T-cell (primary cell): ENCODE measurements at places on chromosomes 12 and 14. TPM values are rescaled to one million over a fixed set of nuclear protein-coding genes. Genes with fewer than 3 reads are reported as not detected.
A peak's percentile ranks its signal among the peaks of the same experiment; 100 is the strongest.

DNA sequence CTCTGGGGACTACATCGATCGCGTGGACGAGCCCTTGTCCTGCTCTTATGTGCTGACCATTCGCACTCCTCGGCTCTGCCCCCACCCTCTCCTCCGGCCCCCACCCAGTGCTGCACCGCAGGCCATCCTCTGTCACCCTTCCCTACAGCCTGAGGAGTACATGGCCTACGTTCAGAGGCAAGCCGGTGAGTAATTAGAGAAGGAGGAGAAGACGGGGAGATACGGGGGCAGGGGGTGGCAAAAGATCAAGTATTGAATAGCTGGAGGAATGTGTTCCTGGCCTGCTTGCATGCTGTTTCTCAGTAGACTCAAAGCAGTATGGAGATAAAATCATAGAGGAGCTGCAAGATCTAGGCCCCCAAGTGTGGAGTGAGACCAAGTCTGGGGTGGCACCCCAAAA is 21.9 kb downstream of the OS9 start:
- no peak for DNase-seq
- peaks cover 73% of the 10 kb centered on the region for H3K36me3 ChIP-seq
- H3K27ac ChIP-seq, result no peak overlapping the region
- no peak overlapping the region for H3K4me3 ChIP-seq

DNA sequence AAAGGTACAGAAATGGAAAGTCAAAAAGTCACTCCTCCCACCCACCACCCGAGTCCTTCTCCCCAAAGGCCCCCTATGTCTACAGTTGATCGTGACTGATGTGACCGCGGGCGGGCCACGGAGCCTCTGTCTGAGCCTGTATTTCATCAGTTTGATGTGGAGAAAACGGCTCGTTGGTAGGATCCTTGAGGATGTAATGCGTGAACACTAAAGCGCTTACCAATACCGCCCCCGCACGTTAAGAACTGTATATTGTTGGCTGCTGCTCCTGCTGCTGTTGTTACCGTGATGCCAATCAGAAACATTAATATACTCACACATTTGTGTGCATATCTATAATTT is 24.6 kb upstream of the UBC start:
- peak overlapping the region; percentile 75 for H3K4me3 ChIP-seq
- no peaks in the 10 kb centered on the region for H3K36me3 ChIP-seq
- H3K27ac ChIP-seq, result peak overlapping the region; percentile 82
- H3K4me1 ChIP-seq, result peaks cover 24% of the 10 kb centered on the region
- no peaks in the 10 kb centered on the region for H3K27me3 ChIP-seq

GRCh38 chr14:104544362-104544961 is 35.1 kb upstream of the C14orf180 start:
- H3K36me3 ChIP-seq, result no peaks in the 10 kb centered on the region
- DNase-seq, result no peak
- no peaks in the 10 kb centered on the region for H3K4me1 ChIP-seq
- H3K27ac ChIP-seq, result no peak overlapping the region
- peaks cover 2% of the 10 kb centered on the region for H3K27me3 ChIP-seq

- no peak overlapping the region for H3K4me3 ChIP-seq
- H3K4me1 ChIP-seq, result peaks cover 2% of the 10 kb centered on the region
- no peaks in the 10 kb centered on the region for H3K36me3 ChIP-seq
- DNase-seq, result no peak
These were observed 3.5 kb upstream of the KSR2 start for GRCh38 chr12:117972301-117972700.

PIWIL1 gene
- not detected for total RNA-seq

PLEKHD1 gene
- total RNA-seq, result 0.40 TPM

IRAK3 gene
- total RNA-seq, result 0.82 TPM

SYT1 gene
- 0.09 TPM for total RNA-seq

- no peaks in the 10 kb centered on the region for H3K4me1 ChIP-seq
- H3K27me3 ChIP-seq, result no peaks in the 10 kb centered on the region
- no peaks in the 10 kb centered on the region for H3K36me3 ChIP-seq
- H3K4me3 ChIP-seq, result no peak overlapping the region
- H3K27ac ChIP-seq, result no peak overlapping the region
- DNase-seq, result no peak
These were observed 44.0 kb upstream of the MEG3 start for GRCh38 chr14:100781952-100782351.

DNA sequence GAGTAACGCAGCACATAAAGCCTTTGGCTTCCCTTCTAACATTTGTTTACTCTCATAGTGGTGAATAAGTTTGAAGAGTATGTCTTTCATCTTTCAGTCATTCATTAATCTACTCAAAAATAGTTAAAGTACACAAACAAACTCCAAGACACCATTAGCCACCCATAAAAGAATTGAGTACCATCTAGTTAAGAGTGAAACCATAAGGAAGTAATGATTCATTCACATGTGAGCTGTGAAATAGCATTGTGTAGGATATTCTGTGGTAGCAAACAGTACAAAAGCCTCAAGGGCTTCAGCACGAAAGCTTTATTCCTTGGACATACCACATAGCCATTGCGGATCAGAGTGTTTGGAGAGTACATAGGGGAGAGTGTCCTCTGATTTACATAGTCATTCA is 13.9 kb downstream of the SYT1 start:
- H3K27ac ChIP-seq, result no peak overlapping the region
- no peak overlapping the region for H3K4me3 ChIP-seq
- no peaks in the 10 kb centered on the region for H3K27me3 ChIP-seq
- H3K4me1 ChIP-seq, result no peaks in the 10 kb centered on the region
- no peaks in the 10 kb centered on the region for H3K36me3 ChIP-seq

TSHR gene
- 0.25 TPM for total RNA-seq

RPGRIP1 gene
- not detected for total RNA-seq

DNA sequence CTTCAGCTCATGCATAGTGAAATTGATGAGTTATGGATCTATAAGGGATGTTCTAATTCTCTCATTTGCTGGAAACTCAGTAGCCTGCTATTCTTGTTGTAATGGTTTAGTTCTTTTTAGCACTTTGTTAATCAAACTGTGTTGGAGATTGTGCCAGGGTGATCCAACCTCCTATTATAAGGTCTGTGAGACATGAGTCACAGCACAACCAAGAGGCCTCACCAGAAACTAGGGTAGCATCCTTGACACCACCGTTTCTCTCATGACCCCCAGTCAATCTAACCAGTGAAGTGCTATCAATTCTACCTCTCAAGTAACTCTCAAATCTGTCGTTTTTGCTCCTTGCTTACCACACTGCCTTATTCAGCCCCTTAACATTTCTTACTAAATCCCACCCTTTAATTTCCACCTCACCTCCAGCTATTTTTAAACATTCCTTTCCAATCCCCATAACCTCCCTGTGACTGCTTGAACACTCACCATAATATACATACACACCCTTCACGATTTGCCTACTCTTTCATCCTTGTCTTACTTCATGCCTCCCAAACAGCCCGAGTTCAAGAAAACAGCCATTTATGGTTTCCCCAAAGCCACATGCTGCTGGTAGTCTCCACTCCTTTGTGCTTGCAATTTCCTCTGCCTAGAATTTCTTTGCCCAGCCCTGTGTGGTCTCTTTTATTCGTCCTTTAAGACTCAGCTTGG is 53.9 kb upstream of the NUDT4 start:
- H3K4me3 ChIP-seq, result no peak overlapping the region
- H3K27me3 ChIP-seq, result no peaks in the 10 kb centered on the region
- DNase-seq, result no peak
- H3K36me3 ChIP-seq, result no peaks in the 10 kb centered on the region
- no peak overlapping the region for H3K27ac ChIP-seq
- no peaks in the 10 kb centered on the region for H3K4me1 ChIP-seq

- no peaks in the 10 kb centered on the region for H3K4me1 ChIP-seq
- H3K27ac ChIP-seq, result no peak overlapping the region
- H3K4me3 ChIP-seq, result no peak overlapping the region
- no peaks in the 10 kb centered on the region for H3K27me3 ChIP-seq
These were observed 505.9 kb downstream of the SLC16A7 start for GRCh38 chr12:60101715-60102114.

- no peak overlapping the region for H3K4me3 ChIP-seq
- DNase-seq, result no peak
- no peaks in the 10 kb centered on the region for H3K4me1 ChIP-seq
- no peaks in the 10 kb centered on the region for H3K27me3 ChIP-seq
- H3K27ac ChIP-seq, result no peak overlapping the region
These were observed 19.2 kb downstream of the CEP290 start for GRCh38 chr12:88122666-88123065.

GRCh38 chr12:31970199-31970598 is 11.0 kb downstream of the RESF1 start:
- H3K36me3 ChIP-seq, result peaks cover 26% of the 10 kb centered on the region
- H3K27ac ChIP-seq, result peak overlapping the region; percentile 16
- H3K4me3 ChIP-seq, result no peak overlapping the region
- no peaks in the 10 kb centered on the region for H3K27me3 ChIP-seq
- peaks cover 5% of the 10 kb centered on the region for H3K4me1 ChIP-seq

DNA sequence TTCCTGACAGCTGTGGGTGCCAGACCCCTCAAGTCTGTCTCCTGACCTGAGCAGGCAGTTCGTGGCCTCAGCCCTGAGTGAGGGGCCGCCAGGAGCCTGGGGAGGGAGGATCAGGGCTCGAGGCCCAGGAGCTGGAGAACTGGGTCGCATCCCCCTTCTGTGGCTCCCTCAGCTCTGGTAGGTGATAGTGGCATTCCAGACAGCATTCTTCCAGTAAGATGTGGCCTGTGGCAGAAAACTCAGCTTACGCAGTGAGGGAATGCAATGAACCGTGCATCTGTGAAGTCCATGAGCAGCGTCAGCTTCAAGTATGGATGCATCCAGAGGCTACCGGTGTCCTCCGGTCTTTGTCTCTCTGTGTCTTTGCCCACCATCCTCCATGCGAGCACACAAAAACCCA is 28.4 kb upstream of the FBRSL1 start:
- H3K27ac ChIP-seq, result no peak overlapping the region
- H3K36me3 ChIP-seq, result no peaks in the 10 kb centered on the region
- H3K4me1 ChIP-seq, result peaks cover 33% of the 10 kb centered on the region
- H3K4me3 ChIP-seq, result no peak overlapping the region
- no peak for DNase-seq
- peaks cover 47% of the 10 kb centered on the region for H3K27me3 ChIP-seq

DNA sequence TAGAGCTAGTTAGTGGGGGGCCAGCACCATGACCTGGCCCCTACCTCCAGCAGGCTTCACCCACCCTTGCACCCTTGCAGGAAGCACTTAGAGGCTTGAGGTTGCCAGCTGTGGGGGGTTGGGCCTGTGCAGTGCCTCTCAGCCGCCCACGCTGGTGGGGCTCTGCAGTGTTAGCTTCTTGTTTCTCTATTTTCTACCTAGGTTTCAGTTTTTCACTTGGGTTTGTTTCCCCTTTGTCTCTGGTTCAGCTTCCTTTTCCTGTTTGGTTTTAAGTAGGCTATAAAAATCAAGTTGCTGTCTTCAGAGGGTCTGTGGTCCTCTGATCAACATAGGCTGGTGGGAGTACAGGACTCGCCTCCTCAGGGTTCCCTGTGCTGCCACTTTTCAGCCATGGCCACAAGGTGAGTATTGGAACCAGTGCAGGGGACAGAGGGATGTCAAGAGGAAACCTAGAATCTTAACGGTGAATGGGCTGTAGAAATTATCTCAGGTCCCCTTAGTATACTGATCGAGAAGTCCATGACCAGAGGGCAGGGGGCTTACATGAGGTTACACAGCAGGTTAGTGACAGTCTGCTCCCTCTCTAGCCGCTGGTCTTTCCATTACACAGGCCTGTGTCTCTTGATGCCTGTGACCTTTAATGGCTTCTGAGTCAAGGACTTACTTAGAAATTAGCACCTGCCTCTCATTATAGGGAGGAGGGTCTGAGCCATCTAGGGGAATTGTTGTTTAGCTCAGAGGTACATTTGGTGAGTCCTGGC is at the start of gene EVL:
TSS of gene EVL (plus strand) at position 312 of the 761 bp plus-strand sequence. CDS start at position 391, 79 bp downstream.
- peaks cover 52% of the 10 kb centered on the region for H3K4me1 ChIP-seq
- H3K27me3 ChIP-seq, result no peaks in the 10 kb centered on the region
- H3K27ac ChIP-seq, result peak within 1 kb of the TSS; percentile 90
- H3K36me3 ChIP-seq, result no peaks in the 10 kb centered on the region
- DNase-seq, result peak; percentile 75

- no peaks in the 10 kb centered on the region for H3K36me3 ChIP-seq
- H3K4me1 ChIP-seq, result peaks cover 3% of the 10 kb centered on the region
These were observed 36.9 kb upstream of the SINHCAF start for GRCh38 chr12:31362759-31363415.

PRB2 gene
- not detected for total RNA-seq

DNA sequence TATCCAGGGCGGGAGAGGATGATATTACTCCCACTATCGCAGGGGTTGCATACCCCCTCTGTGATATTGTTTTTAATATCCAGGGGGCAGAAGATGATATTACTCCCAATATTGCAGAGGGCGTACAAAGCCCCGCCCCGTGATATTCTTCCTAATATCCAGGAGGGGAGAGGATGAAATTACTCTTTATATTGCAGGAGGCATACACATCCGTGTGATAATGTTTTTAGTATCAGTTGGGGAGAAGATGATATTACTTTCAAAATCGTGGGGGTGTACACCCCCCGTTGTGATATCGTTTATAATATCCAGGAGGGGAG is 52.9 kb upstream of the OXA1L start:
- peak overlapping the region; percentile 54 for H3K4me3 ChIP-seq
- peaks cover 5% of the 10 kb centered on the region for H3K27me3 ChIP-seq
- H3K36me3 ChIP-seq, result no peaks in the 10 kb centered on the region
- peaks cover 5% of the 10 kb centered on the region for H3K4me1 ChIP-seq
- DNase-seq, result no peak

SIX6 gene
- total RNA-seq, result not detected

GRCh38 chr12:87155621-87156020 is 873.6 kb downstream of the C12orf50 start:
- no peaks in the 10 kb centered on the region for H3K4me1 ChIP-seq
- H3K27ac ChIP-seq, result no peak overlapping the region
- H3K4me3 ChIP-seq, result no peak overlapping the region
- H3K27me3 ChIP-seq, result no peaks in the 10 kb centered on the region
- H3K36me3 ChIP-seq, result no peaks in the 10 kb centered on the region

- no peak overlapping the region for H3K27ac ChIP-seq
- DNase-seq, result no peak
- no peak overlapping the region for H3K4me3 ChIP-seq
- H3K27me3 ChIP-seq, result peaks cover 3% of the 10 kb centered on the region
- H3K36me3 ChIP-seq, result peaks cover 5% of the 10 kb centered on the region
These were observed 23.4 kb downstream of the JKAMP start for GRCh38 chr14:59507752-59508103.

DNA sequence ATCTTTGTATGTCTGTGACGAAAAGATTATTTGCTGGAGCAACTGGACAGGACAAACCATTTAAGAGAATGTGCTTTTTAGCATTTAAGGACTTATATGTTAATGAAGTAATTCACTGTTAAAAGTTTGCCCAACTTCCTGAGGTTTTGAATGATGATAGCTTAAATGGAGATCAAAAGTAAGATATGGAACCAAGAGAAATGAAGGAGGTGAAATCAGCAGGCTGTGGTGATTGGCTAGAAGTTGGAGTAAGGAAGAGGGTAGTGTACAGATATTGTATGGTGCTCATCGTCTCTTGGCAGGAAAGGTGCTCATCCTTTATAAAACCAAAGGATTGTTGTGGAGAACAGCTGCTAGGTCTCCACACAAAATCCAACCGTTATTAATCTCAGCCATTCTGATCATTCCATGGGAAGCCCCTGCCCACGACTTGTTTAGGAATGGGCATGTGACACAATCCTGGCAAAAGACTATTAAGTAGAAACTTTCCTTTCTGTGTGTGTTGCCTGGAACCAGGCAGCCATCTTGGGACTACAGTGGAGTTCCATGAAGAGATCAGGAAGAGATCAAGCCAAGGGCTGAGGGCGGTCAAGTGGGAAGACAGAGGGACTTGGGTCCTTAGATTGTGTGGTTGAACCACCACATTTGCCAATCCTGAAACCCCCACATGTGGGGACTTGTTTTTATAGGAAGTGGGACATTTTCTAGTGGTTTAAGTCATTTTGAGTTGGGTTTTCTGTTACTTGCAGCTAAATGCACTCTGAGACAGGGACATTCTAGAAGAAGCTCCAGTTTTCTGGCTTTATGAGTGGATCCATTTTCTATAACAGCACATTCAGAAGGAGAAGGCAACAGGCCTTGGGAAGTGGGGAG is 56.8 kb upstream of the CHST11 start:
- DNase-seq, result no peak
- H3K36me3 ChIP-seq, result no peaks in the 10 kb centered on the region
- no peak overlapping the region for H3K4me3 ChIP-seq
- no peaks in the 10 kb centered on the region for H3K27me3 ChIP-seq
